ENCODE measurements at places on chromosomes 3 and 15.

DNA sequence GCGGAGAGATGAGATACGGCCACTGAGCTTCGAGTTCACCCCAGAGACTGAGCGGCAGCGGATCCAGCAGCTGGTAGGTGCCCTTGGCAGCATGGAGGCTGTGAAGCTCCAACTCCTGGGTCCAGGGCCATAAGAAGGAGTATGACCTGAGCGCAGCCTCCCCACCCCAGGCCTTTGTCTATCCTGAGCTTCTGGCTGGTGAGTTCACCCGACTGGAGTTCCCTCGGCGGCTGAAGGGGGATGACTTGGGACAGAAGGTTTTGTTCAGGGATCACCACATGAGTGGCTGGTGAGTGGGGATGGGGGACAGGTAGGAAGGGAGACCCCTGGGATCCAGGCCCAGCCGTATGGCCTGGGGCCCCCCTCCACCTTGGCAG lies 2.6 kb downstream of the PPM1M start:
- no peak for DNase-seq

DNA sequence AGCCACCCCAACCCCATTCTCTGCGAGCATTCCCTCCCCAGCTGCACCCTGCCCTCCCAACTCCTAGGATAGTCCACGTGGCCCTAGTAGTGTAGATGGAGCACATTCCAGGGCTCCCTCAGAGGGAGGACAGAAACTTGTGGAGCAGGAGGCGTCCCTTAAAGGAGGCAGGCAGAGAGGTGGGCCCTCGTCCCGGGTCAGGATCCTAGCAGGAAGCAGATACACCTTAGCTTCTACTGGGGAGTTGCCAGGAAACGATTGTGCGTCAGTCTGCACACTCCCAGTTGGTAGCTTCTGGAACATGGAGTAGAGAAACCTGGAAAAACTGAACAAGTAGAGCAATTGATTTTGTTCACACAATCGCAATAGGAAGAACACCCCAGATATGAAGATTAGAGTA lies 43.9 kb upstream of the KLHL25 start:
- DNase-seq: no peak

DNA sequence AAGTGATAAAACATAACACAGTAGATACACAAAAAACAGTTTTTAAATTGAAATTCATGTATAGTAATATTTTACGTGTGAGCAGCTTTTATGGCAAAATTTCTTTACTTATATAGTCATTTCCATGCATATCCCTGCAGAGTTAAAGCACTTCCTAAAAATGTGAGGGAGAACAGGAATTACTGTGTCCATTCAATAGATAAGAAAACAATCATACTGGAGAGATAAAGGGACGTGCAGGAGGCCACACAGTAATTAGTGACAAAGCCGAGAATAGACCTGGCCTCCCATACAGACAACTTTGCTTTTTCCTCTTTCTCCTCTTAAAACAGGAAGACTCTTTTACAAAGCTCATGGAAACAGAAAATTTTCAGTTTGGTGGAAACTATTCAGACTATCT lies 247.5 kb downstream of the CDIN1 start:
- DNase-seq: no peak

- DNase-seq: no peak
These were observed 22.1 kb downstream of the SATB1 start for GRCh38 chr3:18403061-18403460.

DNA sequence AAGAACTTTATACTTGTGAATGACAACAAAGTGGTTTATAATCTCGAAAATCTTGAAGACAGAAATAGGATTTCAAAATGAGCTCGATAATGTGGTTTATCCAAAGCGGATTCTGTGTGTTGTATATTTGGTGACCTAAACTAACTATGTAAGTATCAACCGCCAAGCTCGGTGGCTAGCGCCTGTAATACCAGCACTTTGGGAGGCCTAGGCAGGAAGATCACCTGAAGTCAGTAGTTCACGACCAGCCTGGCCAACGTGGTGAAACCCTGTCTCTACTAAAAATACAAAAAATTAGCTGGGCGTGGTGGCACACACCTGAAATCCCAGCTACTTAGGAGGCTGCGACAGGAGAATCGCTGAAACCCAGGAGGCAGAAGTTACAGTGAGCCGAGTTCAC lies 2.2 kb downstream of the ATP13A3 start:
- no peak for DNase-seq

GRCh38 chr3:112761062-112761638 lies 85.5 kb downstream of the CD200R1L start:
- no peak for DNase-seq

- no peak for DNase-seq
These were observed 7.4 kb downstream of the IVD start for GRCh38 chr15:40413036-40413435.

GRCh38 chr15:68846851-68847439 lies 26.2 kb upstream of the ANP32A start:
- DNase-seq: no peak
